ENCODE measurements at places on chromosomes 16 and 17. TPM values are rescaled to one million over a fixed set of nuclear protein-coding genes. Genes with fewer than 3 reads are reported as not detected.

GRCh38 chr17:7848131-7848579 lies 6.7 kb upstream of the TMEM88 start:
- no peak for DNase-seq

GRCh38 chr16:57140931-57141668 lies 44.7 kb downstream of the PSME3IP1 start:
- no peak for DNase-seq

- DNase-seq: peak; percentile 15
Measured at GRCh38 chr17:47188271-47188875, 722 bp downstream of the CDC27 start.

DYNLRB2 gene
- not detected for total RNA-seq

TBC1D3H gene
- not detected for total RNA-seq

- DNase-seq: no peak
Measured at GRCh38 chr16:83914091-83914710, 15.3 kb downstream of the MLYCD start.

- DNase-seq: no peak
Measured at GRCh38 chr16:85527042-85527766, 85.9 kb upstream of the GSE1 start.

DOC2B gene
- 0.39 TPM for total RNA-seq

PYY gene
- total RNA-seq: not detected

- DNase-seq: no peak
Measured at GRCh38 chr16:9480503-9480902, 389.1 kb downstream of the HAPSTR1 start.

DNA sequence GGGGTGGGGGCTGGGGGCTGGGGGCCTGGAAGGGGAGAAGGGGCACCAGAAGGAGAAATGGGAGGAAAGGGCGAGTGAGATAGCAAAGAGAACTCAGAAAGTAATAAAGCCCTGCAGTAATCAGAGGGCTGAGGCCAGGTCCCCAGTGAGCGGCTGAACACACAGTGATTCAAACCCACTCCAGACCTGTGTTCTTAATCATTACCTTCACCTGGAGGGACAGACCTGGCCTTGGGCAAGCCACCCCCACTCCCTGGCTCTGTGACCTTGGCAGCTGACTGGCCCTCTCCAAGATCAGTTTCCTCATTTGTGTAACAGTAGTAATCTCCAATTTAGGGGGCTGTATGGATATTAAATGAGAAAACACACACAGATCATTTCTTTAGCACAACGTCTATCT lies 150.4 kb downstream of the WWOX start:
- no peak for DNase-seq

GRCh38 chr17:74196541-74197317 lies 6.7 kb upstream of the RPL38 start:
- DNase-seq: no peak

DNA sequence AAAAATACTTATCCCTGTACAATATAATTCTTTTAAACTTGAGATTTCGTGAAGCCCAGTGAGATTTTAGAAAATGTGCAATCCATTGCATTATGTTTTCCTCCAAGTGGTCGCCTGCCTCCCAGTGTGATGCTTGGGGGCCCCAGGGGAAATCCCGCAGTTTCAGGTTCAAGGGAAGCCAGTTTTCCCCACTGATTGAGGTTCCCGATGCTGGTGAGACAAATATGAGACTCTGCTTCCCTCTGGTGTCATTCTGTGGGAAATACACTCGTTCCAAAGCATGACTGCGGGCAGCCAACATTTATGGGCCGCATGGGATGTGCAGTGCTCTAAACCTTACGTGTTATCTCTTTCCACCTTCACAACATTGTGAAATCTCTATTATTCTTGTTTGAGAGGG lies 200.8 kb downstream of the PRKCB start:
- DNase-seq: peak; percentile 88

IRX6 gene
- total RNA-seq: 0.09 TPM

PNMT gene
- total RNA-seq: not detected

DNA sequence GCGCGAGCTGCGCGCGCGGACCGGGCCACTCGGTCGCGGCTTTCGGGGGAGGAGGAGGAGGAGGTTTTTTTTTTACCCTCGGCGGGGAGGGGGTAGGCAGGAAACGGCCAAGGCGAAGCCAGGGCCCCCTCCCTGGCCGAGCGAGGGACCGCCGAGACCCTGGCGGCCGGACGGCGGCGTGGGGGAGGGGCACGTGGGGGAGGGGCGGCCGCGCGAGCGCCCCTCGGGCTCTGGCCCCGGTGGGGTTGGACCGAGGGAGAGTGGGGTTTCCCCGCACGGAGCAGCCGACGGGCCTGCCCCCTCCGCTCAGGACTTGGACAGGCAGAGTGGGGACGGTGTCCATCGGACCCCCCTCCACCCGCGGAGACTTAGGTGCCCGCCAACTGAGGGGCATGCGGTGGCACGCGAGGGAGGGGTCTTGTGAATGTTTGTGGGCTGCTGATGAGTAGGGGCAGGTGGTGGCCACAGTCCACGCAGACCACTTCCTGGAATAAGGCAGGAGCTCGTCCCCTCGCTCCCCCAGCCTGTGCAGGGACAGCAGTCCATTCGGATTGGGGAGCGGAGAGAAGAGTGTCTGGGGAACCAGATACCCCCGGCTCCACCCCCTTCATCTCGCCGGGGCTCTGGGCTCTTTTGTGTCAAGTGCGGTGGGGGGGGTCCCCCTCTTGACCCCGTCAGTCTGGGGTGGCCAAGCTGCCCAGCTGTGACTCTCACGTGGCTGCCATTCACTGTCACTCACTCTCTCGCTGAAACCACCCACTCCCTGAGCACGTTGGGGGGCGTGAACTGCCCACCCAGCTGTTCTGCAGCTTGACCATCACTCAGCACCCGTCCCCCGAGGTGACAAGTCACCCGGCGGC lies 3.0 kb upstream of the CHD3 start:
- DNase-seq: peak; percentile 51

PLEKHG4 gene
- total RNA-seq: 5.8 TPM

GRCh38 chr17:29972277-29972676 lies 30.8 kb downstream of the EFCAB5 start:
- no peak for DNase-seq

GUCY2D gene
- total RNA-seq: not detected

CTRB1 gene
- total RNA-seq: not detected

RAB34 gene
- 165 TPM for total RNA-seq

GRCh38 chr16:74729783-74730683 lies 29.4 kb upstream of the MLKL start:
- no peak for DNase-seq

DNA sequence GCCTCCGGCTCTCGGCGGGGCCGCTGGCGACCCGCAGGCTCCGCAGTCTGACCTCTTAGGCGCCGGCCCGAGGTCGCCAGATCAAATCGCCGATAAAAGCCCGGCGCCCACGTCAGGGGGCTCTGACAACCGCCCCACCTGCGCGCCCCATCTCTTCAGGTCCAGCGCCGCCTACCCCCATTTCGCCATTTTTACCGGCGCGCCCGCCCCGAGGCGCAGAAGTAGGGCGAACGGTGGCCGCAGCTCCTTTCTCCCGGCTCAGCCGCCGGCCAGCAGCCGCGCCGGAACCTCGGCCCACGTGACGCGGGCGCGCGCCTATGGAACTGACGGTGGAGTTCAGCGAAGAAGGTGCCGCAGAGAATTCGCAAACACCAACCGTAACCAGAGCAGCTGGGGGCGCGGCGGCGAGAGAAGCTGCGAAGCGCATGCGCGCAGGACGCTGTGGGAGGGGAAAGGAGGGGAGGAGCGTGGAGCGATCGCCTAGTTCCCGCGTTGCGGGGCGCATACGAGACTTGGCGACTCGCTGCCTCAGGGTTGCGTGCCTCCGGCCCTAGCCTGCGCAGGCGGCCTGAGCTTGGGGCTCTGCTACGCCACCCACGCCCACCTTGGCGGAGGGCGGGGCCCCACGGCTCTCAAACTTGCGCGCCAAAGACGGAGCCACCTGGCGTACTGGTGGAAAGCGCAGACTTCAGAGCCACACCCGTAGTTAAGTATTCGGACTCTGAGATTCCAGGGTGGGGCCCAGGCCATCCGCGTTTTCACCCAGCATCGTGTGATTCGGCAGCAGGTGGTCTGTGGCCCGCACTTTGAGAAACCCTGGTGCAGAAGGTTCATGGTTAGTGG lies at the start of gene TRIM37:
TRIM37 (minus strand) TSS at position 418 of the 843 bp plus-strand sequence. CDS start 419 bp downstream, outside the sequence.
- DNase-seq: peak; percentile 99

GRCh38 chr17:26765860-26766709 lies 527.8 kb upstream of the WSB1 start:
- no peak for DNase-seq

GRCh38 chr17:44493339-44493738 lies 9.9 kb downstream of the GPATCH8 start:
- DNase-seq: no peak

AGRP gene
- total RNA-seq: not detected

DNA sequence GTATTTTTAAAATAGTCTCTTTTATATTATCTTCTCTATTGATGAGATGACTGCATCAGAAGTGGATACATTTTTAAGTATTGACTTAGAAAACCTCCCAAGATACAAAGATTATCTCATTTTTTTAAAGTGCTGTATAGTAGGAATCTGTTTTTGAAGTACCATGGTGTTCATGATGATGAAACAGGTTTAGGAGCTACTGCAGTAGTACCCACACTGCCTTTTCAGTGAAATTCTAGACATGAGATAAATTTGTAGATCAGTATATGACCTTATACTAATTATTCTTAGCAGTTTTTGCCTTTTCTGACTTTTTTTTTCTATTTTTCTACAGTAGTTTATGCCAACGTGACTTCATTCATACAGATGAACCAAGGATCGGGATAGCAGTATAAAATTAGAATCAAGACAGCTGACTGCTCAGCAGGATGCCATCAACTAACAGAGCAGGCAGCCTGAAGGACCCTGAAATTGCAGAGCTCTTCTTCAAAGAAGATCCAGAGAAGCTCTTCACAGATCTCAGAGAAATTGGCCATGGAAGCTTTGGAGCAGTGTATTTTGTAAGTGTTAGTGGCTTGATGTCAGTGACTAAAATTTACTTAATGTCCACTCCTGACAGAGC lies 61.1 kb downstream of the TAOK1 start:
- peak; percentile 26 for DNase-seq

KANSL1 gene
- total RNA-seq: 64.9 TPM

GRCh38 chr17:39631403-39631802 lies 4.7 kb downstream of the PPP1R1B start:
- no peak for DNase-seq

DNA sequence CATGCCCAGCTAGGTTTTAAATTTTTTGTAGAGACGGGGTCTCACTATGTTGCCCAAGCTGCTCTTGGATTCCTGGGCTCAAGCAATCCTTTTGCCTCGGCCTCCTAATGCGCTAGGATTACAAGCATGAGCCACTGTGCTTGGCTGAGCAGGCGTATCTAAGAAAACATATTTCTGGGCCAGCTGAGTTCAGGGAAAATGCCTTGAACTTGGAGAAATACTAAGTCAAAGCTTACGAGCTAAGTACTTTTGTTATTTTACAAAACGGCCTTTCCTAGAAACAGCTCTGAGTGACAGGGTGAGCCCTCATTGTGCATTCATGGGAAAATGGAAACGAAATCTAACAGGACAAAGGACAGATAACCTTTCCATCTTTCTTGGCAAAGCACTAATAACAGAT lies 24.7 kb downstream of the DNAI2 start:
- no peak for DNase-seq

DNA sequence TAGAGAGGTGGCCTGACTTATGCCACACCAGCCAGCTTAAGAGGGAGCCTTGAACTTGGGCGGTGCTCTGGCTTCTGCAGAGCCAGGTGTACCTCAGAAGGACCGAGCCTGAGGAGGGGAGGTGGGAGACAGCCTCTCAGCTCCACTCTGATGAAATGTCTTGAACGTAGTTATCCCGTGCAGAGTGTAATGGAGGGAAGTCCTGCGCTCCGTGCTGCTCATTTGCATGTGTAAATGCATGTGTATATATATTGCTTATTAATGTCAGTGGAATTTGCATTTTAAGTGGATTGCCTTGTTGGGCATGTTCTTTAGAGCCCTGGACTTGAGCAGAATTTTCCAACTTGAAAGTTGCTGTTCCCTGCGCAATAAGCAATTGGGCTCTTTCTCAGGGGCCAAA lies 264.9 kb upstream of the SDK2 start:
- no peak for DNase-seq

- DNase-seq: no peak
Measured at GRCh38 chr17:79830303-79830702, 8.9 kb downstream of the CBX4 start.

- no peak for DNase-seq
Measured at GRCh38 chr17:16273929-16274339, 56.9 kb downstream of the PIGL start.

- no peak for DNase-seq
Measured at GRCh38 chr17:79579074-79579800, 31.6 kb downstream of the RBFOX3 start.

SPAG5 gene
- total RNA-seq: 213 TPM

All from A673 (cell line).